ENCODE measurements at places on chromosomes 5 and 9. TPM values are rescaled to one million over a fixed set of nuclear protein-coding genes. Genes with fewer than 3 reads are reported as not detected.

SV2C gene
- 2.6 TPM for total RNA-seq

GRCh38 chr9:14563902-14564624, 129.2 kb downstream of the ZDHHC21 start:
- no peak overlapping the region for H3K4me3 ChIP-seq
- no peak overlapping the region for H3K27ac ChIP-seq
- H3K4me1 ChIP-seq = no peaks in the 10 kb centered on the region
- DNase-seq = no peak

- H3K27ac ChIP-seq = no peak overlapping the region
- H3K4me3 ChIP-seq = no peak overlapping the region
- H3K36me3 ChIP-seq = no peaks in the 10 kb centered on the region
- H3K27me3 ChIP-seq = no peaks in the 10 kb centered on the region
Measured at GRCh38 chr9:93814077-93814956, 140.8 kb downstream of the BARX1 start.

DNA sequence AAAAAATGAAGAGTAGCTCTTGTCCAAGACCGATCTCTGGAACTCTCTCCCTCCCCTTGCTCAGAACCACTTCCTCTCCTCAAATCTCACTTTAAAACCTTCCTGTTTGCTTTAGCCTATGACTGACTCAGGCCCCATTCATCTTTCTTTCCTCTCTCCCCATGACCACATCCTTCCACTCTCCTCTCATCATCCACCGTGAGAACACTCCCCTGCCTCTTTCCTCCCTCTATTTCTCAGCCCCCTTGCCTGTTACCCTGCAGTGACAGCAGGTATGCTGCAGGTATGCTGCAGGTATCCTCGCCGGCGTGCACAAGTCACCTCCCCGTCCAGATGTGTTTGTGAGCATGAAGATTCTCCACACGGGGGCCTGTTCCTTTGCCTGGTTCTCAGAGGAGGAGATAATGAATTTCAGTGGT, 505.3 kb downstream of the CCDC171 start:
- H3K27ac ChIP-seq = no peak overlapping the region
- no peak overlapping the region for H3K4me3 ChIP-seq
- DNase-seq = no peak
- H3K4me1 ChIP-seq = no peaks in the 10 kb centered on the region
- no peaks in the 10 kb centered on the region for H3K36me3 ChIP-seq
- H3K27me3 ChIP-seq = no peaks in the 10 kb centered on the region

Data from transverse colon (tissue), 4 donors.